ENCODE measurements at places on chromosomes 4 and X.

GRCh38 chr4:1600811-1601532 is 83.1 kb downstream of the FAM53A start:
- DNase-seq = no peak

DNA sequence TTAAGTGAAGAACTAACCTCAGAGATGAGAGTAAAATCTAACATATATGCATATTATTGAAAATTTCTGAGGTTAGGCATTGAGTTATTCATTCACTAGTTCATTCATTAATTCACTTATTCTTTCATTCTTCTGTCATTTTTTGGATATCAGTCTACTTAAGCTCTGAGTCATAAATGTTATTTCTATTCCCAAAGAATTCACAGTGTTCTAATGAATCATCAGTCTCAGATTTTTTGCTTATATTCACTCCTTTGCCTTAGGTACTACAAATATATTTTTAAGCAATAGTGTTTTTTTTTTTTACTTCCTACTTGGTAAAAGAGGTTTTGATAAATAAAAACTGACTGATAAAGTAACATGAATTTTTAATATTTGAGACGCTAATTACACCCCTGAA is 95.2 kb upstream of the DKK2 start:
- no peak for DNase-seq

DNA sequence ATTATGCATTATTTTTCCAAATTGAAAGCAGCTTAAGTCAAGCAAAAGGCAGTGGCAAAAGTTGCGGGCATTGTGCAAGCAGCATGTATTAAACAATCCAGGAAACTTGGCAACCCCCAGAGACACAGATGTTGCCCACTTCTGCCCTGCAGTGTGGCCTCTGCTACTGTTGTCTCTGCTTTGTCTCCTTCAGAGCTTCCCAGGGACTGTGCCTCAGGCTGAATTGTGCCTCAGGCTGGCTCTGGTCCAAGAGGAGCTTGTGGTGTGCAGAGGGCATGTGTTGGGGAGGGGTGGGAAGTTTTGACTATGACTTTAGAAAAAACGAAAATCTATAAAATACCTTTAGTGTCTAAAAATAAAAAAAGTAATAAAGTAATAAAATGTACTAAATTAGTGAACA is 201.4 kb downstream of the CCSER1 start:
- peak; percentile 68 for DNase-seq

GRCh38 chr4:152633118-152633517 is 46.7 kb downstream of the TMEM154 start:
- no peak for DNase-seq

GRCh38 chrX:65883556-65883955 is 156.3 kb downstream of the VSIG4 start:
- no peak for DNase-seq

DNA sequence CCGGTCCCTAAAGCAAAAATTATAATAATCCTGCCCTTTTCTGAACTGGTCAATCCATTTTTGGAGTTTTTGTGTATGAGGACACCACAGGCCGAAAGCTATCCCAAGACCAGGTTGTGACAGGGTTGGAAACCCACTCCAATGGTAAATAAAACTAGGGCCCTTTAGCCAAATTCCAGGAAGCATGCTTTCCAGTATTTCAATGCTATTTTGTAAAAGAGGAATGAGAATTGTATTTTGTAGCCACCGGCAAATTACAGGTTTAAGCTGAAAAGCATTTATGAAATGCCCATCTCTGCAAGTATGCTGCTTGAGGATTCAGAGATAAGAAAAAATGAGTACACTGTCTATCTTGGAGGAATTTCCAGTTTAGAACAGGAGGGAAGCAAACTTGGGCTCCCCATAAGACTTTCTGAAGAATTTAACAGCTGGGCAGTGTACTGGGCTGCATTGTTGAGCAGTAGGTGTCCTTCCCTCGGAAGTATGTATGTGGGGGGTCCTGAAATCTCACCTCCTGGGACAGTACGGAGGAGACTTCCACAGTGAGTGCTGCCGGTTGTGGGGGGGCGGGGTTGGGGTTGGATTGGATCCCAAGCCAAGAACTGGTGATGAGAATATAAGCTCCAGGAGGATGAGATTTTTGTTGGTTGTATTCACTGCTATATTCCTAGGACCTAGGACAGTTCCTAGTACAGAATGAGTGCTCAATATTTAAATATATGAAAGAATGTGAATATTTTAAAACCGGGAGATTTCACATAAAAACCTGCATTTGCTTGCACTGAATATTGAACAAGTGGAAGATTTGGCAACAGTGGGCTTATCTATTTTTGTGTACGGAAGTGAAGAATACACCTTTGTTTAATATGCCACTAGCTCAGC is 26.8 kb downstream of the OCIAD2 start:
- no peak for DNase-seq

GRCh38 chrX:129665916-129666644 is 11.3 kb upstream of the APLN start:
- DNase-seq = peak; percentile 76

GRCh38 chr4:10028910-10029309 is 7.6 kb upstream of the SLC2A9 start:
- DNase-seq = no peak

DNA sequence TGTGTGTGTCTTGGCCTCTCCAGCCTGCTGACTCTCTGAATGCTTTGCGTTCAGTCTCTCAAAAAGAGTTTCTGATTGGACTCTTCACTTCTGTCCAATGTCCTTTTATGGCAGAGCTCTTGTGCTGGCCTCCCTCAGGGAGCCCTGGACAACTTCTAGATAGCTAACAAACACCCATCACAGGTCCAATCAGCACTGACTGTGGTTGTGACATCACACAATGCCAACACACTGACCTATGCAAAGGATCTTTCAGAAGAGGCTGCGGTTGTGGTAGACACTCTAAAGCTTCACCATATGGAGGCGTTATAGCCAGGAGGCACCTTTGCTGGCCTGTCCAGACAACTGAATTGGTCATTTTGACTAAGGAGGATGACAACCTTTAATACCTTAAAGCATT is 53.8 kb upstream of the LSM6 start:
- no peak for DNase-seq

- peak; percentile 54 for DNase-seq
These were observed 36.0 kb downstream of the GAB3 start for GRCh38 chrX:154714925-154715324.

DNA sequence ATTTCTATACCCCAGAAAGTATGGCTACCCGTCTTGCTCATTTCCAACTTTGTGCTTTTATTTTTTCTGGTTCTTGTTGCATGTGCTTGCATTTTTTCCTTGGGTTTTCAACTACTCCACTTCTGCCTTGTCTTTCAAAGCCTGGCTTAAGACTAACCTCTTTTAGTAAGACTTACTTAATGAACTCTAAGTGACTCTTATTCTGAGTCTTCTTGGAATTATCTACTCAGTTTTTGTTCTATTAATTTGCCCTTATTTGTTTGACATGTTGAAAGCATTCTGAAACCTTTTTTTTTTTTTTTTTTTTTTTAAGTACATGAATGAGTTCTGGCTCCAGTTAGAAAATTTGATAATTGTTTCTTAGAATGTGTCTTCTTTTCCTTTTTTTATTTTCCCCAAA is 74.8 kb downstream of the SLIT2 start:
- DNase-seq = no peak

- no peak for DNase-seq
These were observed 82.1 kb upstream of the IQCM start for GRCh38 chr4:149897783-149898182.

GRCh38 chr4:148827781-148828180 is 385.6 kb upstream of the NR3C2 start:
- DNase-seq = no peak

DNA sequence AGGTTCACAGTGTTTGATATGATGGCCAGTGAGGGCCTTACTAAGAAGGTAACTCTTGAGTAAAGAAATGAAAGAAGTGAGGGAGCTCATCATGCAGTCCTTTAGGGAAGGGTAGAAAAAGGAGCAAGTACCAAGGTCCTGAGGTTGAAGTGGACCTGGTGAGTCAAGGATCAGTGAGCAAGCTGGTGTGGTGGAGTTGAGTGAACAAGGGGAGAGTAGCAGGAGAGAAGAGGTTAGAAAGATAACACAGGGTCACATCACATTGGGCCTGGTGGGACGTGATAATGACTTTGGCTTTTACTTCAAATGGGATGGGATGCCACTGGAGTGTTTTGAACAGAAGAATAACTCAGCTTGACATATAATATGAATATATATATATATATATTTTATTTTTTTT is 44.7 kb downstream of the OSTC start:
- DNase-seq = no peak

DNA sequence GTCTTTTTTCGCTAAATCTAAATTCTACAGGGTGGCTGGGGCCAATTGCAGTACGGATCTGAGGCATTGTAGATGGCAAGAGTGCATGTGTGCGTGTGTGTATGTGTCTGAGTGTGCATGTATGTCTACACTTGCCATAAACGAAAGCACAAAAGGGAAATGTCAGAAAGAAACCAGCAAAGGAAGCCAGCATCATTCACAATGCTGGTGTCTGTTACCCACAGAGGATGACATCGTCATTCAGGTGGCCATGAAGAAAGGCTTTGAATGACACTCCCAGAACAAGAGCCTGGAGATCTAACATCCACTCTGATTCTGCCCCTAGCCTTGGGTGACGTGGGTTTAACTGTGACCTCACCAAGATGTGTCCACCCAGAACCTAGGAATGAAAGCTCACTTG is 124.6 kb downstream of the DHRSX start:
- no peak for DNase-seq

DNA sequence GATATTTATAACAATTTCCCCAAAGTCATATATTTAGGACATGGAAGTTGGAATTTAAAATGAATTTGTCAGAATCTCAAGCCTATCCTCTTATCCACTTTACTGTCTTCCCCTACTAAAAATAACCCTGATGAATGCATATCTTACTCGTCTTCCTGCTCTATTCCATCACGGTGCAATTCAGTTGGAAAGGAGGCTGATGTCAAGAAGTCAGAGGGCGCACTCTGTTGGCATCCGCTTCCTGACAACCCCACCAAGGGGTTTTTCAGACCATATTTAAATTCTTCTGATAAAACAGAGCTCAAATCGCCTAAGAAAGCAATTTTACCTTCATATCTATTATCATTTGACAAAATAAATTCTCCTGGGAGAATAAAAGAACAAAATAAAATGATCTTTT is 233.5 kb downstream of the ARHGAP24 start:
- no peak for DNase-seq

All from NCI-H460 (cell line).